Inflammatory macrophage treated with lipopolysaccharide for 1 hour (primary cell): ENCODE measurements at places on chromosomes 16 and 17.
A peak's percentile ranks its signal among the peaks of the same experiment; 100 is the strongest.

DNA sequence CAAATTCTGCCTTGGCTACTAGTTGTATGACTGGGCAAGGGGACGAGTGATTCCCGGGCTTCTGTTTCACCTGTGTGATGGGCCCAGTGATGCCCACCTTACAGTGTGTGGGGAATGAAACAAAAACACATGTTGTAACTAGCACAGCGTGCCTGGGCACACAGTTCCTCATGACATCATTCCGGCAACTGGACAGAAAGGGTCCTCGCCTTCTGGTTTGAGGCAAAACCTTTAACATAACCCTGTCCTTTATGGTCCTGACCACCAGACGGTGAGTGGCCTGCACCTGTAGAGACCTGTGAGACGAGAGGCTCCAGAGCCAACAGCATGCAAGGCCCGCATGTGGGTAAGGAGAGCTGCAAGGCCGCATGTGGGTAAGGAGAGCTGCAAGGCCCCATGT, 7.7 kb upstream of the SLC38A8 start:
- no peak for DNase-seq

- DNase-seq = peak; percentile 66
Measured at GRCh38 chr17:45132572-45133463, 503 bp upstream of the PLCD3 start.

DNA sequence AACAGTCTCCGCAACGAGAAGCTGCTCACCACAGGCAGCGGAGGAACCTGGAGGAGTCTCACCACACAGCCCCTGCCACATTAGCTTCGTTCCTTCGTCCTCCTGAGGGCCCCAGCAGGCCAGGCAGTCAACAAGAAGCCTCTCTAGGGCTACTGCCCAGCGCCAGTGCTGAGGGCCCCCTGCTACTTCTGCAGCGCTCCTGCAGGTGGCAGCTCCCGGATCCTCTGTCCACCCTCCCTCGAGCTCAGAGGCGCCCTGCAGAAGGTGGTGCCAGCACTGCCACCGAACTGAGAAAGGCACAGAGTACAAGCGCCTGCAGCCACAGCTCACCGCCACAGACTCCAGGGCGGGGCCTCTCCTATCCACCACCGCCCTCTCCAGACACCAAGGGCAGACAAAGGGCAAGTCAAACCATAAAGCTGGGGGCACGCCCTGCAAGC, 27.3 kb downstream of the KDM8 start:
- DNase-seq = no peak

GRCh38 chr16:9035996-9036395, 55.4 kb upstream of the HAPSTR1 start:
- no peak for DNase-seq

GRCh38 chr16:35685085-35685484, 2225.7 kb downstream of the TP53TG3F start:
- no peak for DNase-seq

DNA sequence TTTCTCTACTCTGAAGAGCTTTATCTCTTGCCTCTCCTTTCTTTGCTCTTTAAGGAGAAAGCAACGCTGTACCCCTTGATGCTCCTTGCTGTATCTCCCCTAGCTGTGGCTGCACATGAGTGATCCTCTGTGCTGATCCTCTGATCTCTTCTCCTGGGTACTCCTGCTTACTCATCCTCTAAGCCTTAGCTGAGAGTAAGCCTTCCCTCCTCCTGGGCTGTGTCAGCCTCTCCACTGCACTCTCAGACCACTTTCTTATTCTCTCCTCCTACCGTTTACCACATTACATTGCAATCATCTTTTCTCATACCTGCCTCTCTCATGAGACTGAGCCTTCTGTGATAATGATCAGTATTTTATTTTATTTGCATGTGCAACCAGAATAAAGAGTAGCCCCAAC, 25.1 kb downstream of the SOX9 start:
- no peak for DNase-seq

- no peak for DNase-seq
Measured at GRCh38 chr16:13864689-13865088, 55.3 kb upstream of the ERCC4 start.

GRCh38 chr17:61498042-61498994, 46.1 kb downstream of the TBX4 start:
- DNase-seq = no peak

- DNase-seq = no peak
Measured at GRCh38 chr17:63775420-63775819, 1.4 kb downstream of the DDX42 start.

DNA sequence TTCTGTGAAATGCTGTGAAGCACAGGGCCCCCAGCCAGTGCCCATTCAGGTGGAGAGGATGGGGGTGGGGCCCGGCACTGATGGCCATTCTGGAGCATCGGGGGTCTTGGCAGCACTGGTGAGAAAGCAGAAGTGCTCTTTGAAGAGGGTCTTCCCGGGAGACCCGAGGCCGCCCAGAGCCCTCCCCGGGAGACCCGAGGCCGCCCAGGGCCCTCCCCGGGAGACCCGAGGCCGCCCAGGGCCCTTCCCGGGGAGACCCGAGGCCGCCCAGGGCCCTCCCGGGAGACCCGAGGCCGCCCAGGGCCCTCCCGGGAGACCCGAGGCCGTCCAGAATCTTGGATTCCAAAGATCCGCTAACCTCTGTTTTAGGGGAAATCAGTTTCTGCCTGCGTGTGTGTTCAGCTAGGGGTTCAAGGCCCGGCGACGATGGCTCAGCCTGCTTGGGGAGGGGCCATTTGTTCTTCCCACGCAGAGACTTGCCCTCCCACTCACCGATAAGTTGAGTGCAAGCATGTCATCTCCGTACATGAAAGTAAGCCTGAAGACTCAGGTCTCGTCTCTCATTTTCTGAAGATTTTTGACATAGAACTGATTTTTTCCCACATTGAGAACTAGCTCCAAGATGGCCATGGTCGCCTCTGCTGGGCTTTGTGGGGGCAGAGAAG, 35.2 kb upstream of the CAPN15 start:
- DNase-seq = no peak

DNA sequence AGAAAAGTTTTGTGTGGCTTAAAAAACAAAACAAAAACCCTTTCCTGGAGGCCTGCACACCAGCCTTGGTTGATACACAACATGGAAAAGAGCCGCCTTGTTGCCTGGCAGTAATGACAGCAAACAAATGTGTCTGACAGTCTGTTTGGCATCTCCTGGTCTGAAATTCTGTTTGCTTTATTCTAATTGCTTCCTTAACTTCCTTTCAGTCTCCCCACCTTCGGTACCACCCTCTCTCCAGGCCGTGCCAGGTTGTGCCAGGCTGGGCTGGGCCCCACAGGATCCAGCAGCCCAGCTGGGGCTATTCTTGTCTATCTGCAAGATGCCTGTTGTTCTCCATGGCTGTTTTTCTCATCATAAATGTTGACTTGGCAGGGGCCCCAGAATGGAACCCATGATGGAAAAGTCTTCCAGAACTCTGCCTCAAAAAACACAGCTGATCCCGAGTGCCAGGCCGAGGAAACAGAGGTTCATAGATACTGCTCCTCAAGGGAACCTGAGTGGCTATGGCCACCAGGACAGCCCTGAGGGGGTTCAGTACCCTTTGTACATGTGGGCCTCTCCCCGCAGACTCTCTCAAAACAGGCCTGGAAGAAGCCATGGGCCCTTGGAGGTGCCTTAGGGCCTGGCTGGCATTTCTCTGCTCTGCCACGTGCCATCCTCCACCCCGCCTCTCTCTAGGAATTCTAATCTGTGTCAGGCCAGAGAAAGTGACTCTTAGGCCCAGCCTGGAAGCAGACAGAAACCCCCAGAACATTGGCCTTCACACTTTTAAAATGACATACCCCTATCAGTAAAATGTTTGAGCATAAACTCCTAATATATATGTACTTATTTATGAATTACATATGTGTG, 50.5 kb downstream of the YPEL2 start:
- DNase-seq = no peak

- DNase-seq = no peak
Measured at GRCh38 chr16:23996258-23996955, 160.6 kb downstream of the PRKCB start.

DNA sequence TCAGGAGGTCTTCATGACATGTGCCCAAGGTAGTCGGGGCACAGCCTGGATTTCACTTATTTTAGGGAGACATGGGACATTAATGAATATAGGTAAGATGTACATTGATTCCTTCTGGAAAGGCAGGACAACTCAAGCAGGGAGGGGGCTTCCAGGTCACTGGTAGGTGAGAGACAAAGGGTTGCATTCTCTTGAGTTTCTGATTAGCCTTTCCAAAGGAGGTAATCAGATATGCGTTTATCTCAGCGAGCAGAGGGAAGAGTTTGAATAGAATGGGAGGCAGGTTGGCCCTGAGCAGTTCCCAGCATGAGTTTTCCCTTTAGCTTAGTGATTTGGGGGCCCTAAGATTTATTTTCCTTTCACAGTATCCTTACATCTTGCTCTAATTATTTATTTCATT, 443.8 kb upstream of the EEF2KMT start:
- DNase-seq = no peak

GRCh38 chr16:22664132-22664531, 149.8 kb upstream of the HS3ST2 start:
- DNase-seq = no peak

DNA sequence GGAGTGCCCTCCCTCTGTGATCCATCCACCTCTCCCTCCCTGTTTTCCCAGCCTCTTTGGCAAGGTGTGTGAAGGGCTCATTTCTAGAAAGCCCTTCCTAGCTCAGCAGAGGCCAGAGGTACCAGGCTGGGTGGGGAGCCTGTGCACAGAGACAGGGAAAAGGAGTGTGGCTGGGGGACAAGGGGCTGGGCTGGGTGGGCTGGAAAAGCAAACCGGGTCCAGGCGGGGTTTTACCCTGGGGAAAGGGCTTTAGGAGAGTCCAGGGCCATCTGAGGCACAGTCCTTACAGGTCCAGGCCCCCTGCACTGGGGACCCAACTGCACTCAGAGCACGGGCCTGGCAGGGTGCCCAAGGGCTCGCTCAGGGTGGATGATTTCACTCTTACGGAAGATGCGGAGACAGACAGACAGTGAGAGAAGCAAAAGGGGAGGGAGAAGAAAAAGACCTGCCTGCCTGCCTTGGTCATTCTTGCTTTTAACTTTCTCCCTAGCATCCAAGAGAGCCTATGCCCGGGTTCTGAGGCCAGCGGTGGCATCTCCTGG, 7.0 kb downstream of the CRHR1 start:
- no peak for DNase-seq

DNA sequence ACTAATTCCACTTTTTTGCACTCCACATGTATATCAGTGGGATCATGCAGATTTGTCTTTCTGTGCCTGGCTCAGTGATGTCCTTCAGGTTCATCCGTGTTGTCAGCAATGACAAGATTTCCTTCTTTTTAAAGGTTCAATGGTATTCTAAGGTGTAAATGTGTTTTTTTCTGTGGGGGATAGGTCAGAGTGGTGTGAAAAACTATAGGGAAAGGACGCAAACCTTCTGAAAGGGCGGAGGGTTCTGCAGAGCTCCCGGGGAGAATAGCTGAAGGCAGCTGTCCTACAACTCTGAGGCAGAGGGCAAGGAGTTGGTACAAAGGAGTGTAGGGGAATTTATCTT, 21.9 kb upstream of the CSNK1D start:
- DNase-seq = no peak

GRCh38 chr16:22694887-22695382, 119.0 kb upstream of the HS3ST2 start:
- DNase-seq = no peak

DNA sequence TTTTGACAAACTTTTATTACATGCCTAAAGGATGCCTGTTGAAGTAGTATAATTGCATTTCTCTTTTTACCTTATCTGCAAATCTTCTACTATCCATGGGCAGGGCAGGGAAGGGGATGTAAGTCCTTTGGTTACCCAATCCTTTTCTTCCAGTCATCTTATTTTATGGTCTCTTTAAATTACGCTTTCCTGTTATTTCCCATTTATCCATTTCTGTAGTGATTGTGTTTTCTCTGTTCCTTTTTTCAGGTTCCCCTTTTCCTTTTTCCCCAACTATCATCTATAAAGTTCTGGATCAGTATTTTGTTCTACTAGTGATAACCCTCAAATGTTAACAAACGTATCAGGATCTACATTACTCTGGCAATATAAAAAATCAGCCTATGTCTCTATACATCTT, 3.3 kb upstream of the ABCA9 start:
- peak; percentile 68 for DNase-seq

GRCh38 chr16:12971241-12971640, 69.8 kb downstream of the SHISA9 start:
- DNase-seq = peak; percentile 2

DNA sequence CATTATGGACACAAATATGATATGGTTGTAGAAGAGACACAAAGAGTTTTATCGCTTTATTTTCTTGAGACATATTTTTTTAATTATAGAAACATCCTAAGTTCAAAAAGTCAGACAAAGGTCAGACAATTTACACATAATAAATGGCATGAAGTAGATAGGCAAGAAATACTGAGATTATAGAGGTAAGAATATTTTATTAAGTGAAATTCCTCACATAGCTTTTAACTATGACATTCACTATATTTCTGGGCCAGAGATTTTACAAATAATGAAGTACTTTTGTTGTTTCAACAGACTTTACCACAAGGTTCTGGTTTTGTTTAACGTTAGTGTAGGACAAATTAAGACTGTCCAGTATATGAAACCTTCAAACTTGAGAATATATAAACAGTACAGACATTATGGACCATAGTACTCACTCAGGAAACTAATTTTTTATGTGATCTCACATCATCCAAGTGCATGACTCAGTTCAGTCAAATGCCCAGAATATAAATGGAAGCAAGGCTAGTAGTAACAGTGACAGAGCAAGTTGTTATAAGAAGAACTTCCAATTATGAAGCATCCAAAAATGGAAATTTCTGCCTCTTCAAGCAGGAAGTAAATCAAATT, 394.8 kb downstream of the KCNJ2 start:
- DNase-seq = no peak

DNA sequence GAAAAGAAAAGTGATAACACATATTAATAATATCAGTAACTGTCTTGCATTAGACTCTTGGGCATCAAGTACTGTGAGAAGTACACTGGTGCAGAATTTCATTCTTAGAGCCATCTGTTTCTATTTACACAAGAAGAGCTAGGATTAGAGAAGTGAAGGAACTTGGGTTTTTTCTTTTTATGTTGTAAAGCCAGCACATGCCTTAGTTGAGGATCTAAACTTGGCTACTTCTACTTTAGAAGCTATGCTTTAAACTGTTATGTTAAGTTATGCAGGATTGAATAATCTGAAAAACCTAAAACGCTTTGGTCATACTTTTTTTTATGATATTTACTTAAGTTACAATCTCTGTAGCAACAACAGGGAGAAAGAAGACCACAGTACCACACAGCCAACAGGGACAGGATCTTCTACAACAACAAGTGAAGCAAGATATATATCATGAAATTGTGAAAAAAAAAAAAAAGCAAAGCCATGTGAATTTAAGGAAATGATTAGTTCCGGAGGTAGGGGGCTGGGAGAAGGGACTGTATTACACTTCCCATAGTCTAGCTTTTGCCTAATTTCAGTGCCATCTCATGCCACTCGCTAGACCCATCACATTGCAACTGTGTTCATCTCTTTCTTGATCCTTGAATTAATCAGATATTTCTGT, 305.1 kb upstream of the GOT2 start:
- peak; percentile 48 for DNase-seq

DNA sequence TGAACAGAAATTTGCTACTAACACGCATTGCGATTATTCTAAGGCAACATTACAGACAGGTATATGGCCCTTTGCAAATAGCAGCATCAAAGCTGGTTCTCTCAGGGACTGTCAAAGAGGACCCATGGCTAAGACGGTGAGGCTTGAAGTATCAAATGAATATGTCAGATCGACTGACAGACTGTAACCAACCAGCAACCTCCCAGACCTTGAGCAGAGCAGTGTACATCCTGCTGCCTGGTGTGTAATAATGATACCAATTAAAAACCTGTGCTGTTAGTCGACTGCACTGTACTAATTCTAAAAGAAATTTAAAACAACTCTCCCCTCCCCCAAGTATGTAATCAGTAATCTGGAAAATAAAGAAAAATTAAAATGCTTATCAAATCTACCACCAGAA, 35.9 kb upstream of the GHDC start:
- DNase-seq = no peak

- no peak for DNase-seq
Measured at GRCh38 chr17:74882517-74883240, 9.9 kb upstream of the FDXR start.
